ENCODE measurements at places on chromosomes 12 and 14. TPM values are rescaled to one million over a fixed set of nuclear protein-coding genes. Genes with fewer than 3 reads are reported as not detected.

DNA sequence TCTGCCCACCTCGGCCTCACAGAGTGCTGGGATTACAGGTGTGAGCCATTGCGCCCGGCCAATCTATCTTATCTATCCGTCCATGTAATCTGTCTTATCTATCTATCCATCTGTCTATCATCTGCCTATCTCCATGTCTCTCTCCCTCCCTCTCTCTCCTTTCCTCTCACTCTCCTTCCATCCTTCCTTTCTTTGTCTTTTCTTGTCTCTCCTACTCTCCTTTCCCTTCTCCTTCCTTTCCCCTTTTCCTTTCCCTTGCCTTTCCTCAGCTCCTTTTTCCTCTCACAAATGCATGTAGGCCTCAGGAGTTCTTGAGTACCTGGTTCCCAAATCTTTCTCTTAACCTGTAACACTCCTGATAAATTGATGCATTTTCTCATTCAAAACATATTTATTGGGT, 89.3 kb upstream of the WSCD2 start:
- DNase-seq = no peak

Gene PTPRR
- not detected for total RNA-seq

GRCh38 chr14:75453817-75454434, 26.1 kb downstream of the JDP2 start:
- peak; percentile 48 for DNase-seq

Gene BIN2
- 214 TPM for total RNA-seq

DNA sequence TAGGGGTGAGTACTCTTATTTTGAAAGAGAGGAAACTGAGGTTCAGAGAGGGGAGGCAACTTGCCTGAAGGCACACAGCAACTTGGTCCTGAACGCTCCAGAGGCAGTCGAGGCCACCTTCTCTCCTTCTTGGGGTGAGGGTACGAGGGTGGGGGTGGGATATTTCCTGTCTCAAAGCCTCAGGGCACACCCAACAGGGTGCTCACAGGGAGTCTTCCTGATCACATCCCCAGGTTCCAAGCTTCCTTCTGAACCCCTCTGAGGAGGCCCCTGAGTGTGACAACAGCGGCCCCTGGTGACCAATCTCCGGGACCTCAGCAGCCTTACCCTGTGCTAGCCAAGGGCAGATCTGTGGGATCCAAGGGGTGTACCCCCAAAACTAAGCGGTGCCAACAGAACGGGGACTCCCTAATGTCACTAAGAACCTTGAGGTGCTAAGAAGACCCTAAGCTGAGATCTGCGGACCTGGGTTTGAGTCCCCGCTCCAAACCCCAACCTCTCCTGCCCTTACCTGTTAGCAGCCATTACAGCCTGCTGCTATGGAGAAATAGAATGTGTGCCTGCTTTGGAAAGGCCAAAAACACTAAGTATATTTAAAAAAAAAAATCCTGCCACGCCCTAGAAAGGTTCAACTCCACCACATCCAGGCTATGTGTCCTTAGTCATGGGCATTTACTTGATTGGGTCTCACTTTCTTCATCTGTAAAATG, 57.9 kb downstream of the TRPV4 start:
- peak; percentile 73 for DNase-seq

Gene OR6C2
- total RNA-seq = not detected

Gene RPGRIP1
- not detected for total RNA-seq

GRCh38 chr14:45810152-45810872, 557.3 kb upstream of the MIS18BP1 start:
- DNase-seq = no peak

GRCh38 chr12:26425587-26426260, 230.4 kb downstream of the SSPN start:
- DNase-seq = no peak

- DNase-seq = no peak
Observed at GRCh38 chr12:95988506-95989275, 7.5 kb downstream of the HAL start.

GRCh38 chr12:66596199-66596598, 82.7 kb downstream of the GRIP1 start:
- DNase-seq = no peak

Gene MFAP5
- not detected for total RNA-seq

- DNase-seq = no peak
Observed at GRCh38 chr14:24699052-24699451, 65.1 kb upstream of the GZMB start.

Gene REP15
- total RNA-seq = not detected

DNA sequence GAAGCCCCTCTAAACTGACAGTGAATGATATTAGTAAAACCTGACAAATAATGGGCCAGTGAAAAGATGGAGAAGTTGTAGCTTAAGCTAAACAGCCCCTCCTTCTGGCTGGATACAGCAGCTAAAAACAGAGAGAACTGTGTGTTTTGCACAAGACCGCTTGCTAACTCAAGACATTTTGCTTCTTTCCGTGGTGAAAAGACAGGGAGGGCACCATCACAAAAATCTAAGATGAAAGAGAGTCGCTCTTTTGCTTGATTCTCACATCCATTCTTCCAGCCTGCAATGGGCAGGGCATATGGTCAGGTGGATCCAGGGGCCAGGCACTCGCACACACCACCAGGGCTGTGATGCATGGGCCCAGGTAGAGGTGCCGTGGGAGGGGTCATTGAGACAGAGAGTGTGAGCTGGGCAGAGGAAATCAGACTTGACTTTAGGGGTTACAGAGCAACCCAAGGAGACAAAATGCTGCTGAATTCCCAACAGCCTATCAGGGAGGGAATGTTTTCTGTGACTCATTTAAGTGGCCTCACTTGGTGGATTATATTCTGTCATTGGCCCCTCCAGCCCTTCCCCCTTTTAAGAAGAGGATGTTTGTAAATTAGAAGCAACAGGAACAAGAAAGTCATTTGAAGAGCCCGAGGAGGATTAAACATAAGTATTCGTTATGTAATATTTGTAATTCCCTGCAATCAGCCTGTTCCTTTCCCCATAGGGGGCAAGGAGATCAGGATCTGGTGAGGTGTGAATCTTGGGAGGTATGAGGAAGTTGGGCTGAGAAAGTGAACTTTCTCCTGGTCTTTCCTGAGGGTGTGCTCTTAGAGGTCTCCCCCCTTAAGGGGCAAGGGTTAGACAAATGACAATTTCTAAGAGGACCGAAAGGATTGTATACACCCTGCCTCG, 12.3 kb downstream of the EMP1 start:
- no peak for DNase-seq

GRCh38 chr12:85573635-85574214, 262.5 kb downstream of the RASSF9 start:
- no peak for DNase-seq

DNA sequence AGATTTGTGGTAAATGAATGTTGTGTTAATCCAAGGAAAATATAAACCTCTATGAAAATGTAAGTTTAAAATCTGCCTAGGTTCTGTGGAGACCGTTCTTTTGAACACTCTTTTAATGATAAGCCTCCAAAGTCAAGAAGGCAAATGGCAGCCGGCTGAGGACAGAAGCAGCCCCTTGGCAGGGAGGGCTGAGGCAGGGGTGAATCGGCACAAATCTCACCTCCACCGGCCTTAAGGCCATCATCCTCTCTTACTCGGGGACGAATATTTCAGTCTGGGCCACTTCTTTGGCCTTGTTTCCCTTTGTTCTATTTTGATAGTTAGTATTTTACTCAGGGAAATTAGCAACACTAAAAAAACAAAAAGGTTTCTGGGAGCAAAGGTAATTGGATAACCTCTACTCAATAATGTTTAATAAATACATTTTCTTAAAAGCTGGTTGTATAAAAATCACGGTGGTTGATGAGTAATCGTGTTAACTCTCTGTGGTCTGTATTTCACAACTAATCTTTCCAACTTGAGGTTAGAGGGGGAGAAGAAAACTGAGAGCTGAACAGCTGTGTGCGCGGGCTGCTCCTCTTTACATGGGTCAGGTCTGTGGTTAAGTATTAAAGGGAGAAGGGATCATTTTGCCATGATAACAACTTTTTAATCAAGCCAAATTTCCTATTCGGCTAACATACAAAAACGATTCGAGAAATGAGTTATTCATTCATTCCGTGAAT, 18.6 kb downstream of the LGMN start:
- peak; percentile 33 for DNase-seq

Gene WNT1
- total RNA-seq = 0.33 TPM

Gene SMOC1
- not detected for total RNA-seq

- no peak for DNase-seq
Observed at GRCh38 chr12:120866108-120866507, 38.0 kb downstream of the SPPL3 start.

DNA sequence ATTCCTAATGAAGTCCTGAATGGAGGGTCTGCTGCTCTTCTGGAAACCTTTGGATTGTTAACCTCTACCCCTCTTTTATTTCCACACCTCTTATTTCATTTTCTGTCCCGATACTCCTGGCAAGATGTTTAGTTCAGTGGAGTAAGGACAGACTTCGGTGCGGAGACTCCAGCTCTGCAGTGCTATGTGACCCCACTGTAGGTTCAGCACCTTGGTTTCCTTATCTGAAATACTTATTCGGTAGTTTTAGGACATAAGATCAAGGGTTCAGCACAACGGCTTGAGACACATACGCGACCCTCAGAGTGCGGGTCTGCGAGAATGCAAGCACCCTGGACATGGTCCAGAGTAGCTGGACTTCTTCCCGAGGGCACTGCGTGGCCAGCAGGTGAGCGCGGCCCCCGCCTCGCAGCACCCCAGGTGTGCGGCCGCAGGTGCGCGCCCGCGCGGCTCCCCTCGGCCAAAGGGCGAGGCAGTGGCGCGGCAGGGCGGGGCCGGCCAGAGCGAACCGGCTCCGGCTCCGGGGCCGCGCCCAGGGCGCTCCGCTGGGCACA, 465 bp upstream of the FGD4 start:
- no peak for DNase-seq

Gene CRADD
- 12.7 TPM for total RNA-seq

Gene HVCN1
- total RNA-seq = 12.9 TPM

DNA sequence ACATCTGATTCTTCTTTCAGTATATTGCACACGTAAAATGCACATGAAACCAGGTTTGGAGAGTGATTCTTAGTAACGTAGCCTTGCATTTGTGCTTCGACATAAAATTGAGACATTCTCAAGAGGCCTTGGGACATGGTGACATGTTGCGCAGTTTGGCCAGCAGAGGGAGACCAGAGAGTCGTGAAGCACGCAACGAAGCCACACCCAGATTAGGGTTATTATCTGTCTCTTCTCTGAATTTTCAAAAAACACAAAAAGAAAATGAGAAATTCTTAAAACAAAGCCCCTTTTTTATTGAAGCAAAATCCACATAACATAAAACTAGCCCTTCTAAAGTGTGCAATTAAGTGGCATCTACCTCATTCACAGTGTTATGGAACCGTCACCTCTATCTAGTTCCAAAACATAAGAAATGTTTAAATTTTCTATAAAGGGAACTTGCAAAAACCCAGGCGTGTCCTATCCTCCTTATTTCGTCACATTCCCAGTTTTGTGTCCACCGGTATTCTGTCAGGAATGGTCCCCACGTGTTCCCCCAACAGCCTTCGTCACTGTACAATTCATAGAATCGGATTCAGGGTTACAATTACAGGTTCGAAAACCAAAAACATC, 108.8 kb upstream of the ATF7IP start:
- DNase-seq = peak; percentile 83

All from activated CD4-positive, alpha-beta memory T cell treated with anti-CD3 and anti-CD28 coated beads, Interleukin-2, amount 10 ng/mL, durations not matched to agents 7 days and 5 days (primary cell).